T-helper 1 cell treated with Interleukin-12 subunit alpha and Interleukin-12 subunit beta and Interleukin-4 antibody, amounts not matched to agents 30 ng/mL and 1 ng/mL, for 36 hours (primary cell): ENCODE measurements at places on chromosomes 1 and 21. TPM values are rescaled to one million over a fixed set of nuclear protein-coding genes. Genes with fewer than 3 reads are reported as not detected.

CCDC30 gene
- 1.6 and 1.8 TPM in 2 replicates for total RNA-seq

PRDX1 gene
- 397 and 414 TPM in 2 replicates for total RNA-seq

EXO1 gene
- 25.5 and 30.7 TPM in 2 replicates for total RNA-seq

SPATA17 gene
- total RNA-seq = not detected in 2 replicates

GFI1 gene
- 92.4 and 94.5 TPM in 2 replicates for total RNA-seq

LGALS8 gene
- total RNA-seq = 109 and 113 TPM in 2 replicates

SELL gene
- 330 and 338 TPM in 2 replicates for total RNA-seq

MPL gene
- total RNA-seq = not detected in 2 replicates

RYR2 gene
- not detected in 2 replicates for total RNA-seq

KMO gene
- total RNA-seq = not detected in 2 replicates

CAPN8 gene
- not detected in 2 replicates for total RNA-seq
